ENCODE measurements at places on chromosomes 11 and 22.

- no peak for DNase-seq
Observed at GRCh38 chr11:16299884-16300782, 56.2 kb downstream of the SOX6 start.

GRCh38 chr22:30968015-30968923 is at the start of gene MORC2:
MORC2 (minus strand) TSS chr22:30968774; CDS start chr22:30967889, 885 bp downstream.
- DNase-seq: no peak

GRCh38 chr22:19719050-19719482 is 4.3 kb upstream of the GP1BB start:
- DNase-seq: no peak

DNA sequence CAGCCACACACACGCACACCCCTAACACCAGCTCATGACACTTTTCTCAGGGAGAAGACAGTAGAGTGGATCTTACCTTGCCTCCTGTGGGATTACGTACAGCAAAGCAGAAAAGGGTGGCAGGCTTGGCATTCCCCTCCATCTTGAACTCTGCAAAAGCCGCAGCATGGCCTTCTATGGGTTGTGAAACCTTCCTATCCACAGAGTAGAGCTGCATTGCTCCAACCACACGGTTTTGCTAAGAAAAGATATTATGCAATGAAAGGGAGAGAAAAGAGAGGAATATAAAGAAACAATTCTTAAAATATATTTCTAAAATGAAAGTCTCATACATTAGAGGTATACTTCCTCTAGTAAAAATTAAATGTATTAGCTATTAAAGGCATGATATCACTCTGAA is 48.8 kb downstream of the CLTCL1 start:
- no peak for DNase-seq

GRCh38 chr22:47030881-47031627 is 268.6 kb downstream of the TBC1D22A start:
- DNase-seq: no peak

- DNase-seq: no peak
Observed at GRCh38 chr11:5507933-5508305, 1.8 kb downstream of the UBQLN3 start.

DNA sequence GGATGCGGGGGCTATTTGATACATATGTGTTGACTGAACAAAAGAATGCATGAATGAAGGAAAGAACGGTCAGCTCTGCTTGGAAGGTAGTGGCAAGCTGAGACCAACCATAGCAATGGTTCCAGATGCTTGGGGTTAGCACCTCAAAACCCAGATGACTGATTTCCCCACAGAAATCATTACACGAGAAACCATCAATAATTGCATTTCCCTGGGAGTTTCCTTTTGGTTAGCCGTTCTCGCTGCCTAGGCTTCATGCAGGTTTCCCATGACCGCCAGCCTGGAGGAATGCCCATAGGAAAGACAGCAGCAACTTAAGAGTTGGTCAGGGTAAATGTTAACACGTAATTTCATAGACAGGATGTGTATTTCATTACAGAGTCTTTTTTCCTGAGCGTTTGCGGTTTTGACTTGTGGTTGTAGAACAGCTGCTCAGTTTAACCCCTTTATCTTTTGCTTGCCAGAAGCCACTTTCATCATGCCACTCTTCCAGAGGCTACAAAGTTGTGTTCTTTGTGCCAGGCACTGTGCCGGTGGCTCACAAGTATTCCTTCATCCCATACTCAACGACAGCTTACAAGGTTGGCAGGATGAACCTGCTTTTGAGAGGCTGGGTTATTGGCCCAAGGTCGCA is 2.8 kb downstream of the IL17RA start:
- no peak for DNase-seq

DNA sequence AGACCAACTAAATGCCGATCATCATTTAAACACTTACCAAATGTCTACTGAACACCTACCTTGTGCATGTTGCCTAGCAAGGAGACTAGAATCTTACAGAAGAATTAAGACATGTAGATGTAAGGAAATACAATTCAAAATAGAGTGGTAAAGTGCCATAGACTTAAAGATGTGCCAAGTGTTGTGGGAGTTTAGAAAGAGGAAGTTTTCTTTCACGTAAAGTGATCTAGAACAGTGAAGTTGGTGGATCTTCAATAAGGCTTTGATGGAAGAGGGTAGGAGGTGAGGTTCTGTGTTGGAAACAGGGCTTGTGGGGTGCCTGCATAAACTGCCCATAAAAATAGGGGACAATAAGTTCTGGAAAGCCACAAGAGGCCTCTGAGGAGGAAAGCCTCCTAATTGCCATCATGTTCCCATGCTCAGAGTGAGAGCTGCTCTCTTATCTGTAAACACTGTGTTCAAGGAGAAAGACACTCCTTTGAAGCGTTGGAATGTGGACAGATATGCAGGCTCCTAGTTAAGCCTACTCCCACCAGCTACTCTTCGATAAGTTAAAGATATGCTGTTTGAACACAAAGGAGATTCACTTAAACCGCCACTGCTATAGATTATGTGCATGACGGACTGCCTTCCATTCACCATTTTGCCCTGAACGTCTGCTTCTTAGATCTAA is 66.7 kb downstream of the HSD17B12 start:
- DNase-seq: no peak

DNA sequence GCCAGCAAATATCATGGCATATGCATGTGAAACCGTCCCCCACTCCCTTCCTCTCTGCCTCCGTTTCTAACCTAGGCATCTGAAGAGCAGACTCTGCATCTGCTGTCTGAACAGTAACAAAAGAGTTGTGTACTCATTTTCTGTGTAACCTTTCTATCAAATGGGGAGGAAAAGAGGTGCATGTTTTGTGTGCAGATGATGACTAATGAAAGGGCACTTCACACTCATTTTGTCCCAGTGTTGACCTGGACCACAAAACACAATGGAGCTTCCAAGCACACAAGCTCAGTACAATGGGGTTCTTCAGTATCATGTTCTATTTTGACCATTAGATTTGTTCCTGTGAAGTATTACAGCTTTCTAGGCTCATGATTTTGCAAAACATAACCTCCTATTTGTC is 13.0 kb downstream of the JHY start:
- no peak for DNase-seq

DNA sequence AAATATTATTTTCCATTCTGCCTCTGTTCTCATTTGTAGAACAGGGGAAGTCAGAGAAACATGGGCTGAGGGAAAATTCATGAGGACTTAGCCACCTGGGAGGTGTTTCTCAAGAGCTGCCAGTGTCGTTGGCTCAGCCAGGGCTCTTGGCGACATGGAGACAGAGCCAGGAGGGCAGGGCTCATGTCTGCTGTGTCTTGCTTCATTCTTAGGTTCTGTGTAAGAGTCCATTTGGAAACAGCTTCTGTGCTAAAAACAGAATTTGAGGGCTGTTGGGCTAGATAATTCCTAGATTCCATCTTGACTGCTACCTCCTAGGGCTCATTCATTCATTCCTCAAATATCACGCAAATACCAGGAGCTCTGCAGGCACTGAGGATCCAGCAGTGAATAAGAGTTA is 15.1 kb upstream of the MRGPRX2 start:
- DNase-seq: no peak

GRCh38 chr11:15157181-15157580 is 42.5 kb downstream of the INSC start:
- no peak for DNase-seq

GRCh38 chr22:50734986-50735738 is 2.8 kb upstream of the ACR start:
- DNase-seq: no peak

- no peak for DNase-seq
Observed at GRCh38 chr11:73312851-73313327, 4.8 kb downstream of the ARHGEF17 start.

DNA sequence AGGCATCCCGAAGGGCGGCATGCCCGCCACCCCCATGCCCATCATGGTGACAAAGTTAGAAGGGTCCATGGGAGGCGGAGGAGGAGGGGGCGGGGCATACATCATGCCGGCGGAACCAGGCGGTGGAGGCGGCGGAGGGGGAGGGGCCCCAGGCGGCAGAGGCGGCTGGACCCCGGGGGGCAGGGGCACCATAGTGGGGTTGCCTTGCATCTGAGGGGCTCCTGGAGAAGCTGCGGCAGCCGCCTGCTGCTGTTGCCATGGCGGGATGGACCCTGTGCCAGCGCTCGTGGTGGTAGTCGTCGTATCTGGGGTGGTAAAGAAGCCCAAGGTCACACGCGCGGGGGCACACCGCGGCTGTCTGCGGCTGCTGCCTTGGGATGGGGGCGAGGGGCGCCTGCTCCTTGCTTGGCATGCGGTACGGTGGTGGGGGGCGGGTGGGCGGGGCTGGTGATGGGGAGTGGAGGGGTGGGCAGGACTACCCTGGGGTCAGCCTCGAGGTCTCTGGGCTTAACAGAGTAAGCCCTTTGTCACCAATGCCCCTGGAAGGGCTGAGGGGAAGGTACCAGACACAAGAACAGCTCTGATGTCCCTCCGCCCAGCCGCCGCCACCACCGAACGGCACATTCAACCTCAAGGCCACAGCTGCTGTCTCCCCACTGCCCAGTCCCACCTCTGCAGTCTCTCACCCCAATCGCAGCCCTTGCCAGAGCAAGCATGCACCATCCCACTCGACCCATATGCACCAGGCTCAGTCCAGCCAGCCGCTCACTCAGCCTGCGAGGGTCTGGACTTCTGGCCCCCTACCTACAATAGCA is 6.3 kb upstream of the PYGM start:
- DNase-seq: no peak

DNA sequence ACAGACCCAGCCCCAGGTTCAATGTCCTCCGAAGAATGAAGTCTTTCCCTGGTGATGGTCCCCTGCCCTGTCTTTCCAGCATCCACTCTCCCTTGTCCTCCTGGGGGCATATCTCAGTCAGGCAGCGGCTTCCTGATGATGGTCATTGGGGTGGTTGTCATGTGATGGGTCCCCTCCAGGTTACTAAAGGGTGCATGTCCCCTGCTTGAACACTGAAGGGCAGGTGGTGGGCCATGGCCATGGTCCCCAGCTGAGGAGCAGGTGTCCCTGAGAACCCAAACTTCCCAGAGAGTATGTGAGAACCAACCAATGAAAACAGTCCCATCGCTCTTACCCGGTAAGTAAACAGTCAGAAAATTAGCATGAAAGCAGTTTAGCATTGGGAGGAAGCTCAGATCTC is 14.1 kb downstream of the APOL1 start:
- DNase-seq: no peak

DNA sequence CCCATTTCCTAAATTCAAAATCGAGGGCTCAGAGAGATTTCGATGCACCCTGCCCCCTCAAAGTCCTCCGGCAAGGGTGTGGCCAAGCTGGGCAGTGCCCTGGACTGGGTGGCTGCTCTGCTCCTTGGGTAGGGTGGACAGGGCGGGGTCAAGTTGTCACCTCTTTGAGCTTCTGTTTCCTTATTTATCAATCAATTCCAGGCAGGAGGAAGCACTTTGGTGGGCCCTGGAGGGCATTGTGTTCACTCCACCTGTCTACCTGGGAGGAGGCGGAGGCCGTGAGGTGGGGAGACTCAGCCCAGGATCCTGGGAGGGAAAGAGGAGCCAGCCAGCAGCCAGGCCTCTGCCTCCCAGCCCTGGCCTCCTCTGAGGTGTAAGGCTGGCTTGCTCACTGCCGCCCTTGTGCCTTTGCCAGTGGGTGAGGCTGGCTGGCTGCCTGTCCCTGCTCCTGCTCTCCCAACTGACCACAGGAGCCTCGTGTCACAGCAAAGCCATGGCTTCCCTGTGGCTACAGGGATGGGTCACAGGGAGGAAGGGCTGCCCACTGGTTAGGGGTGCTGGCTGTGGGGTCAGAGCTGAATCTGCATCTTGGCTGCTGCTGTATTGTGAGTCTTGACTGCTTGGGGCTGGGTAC is 25.5 kb upstream of the SHISAL1 start:
- no peak for DNase-seq

DNA sequence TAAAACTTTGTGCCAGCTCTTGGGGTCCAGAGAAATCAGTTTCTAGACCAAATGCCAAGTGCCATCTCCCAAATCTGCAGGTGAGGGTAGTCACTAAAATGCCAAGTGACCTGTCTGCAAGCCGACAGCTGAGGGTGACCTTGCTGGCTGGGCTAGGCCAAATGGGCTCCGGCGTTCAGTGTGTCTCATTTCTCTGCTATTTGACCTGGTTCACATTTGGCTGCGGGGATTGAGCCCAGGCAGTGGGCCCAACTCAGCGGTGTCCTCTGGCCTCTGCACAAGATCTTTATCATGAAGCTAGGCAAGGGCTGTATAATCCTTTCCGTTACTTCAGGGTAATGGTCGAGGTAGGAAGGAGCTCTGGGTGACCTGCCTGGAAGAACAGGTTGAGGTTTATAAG is 87.5 kb downstream of the SNX19 start:
- DNase-seq: no peak

DNA sequence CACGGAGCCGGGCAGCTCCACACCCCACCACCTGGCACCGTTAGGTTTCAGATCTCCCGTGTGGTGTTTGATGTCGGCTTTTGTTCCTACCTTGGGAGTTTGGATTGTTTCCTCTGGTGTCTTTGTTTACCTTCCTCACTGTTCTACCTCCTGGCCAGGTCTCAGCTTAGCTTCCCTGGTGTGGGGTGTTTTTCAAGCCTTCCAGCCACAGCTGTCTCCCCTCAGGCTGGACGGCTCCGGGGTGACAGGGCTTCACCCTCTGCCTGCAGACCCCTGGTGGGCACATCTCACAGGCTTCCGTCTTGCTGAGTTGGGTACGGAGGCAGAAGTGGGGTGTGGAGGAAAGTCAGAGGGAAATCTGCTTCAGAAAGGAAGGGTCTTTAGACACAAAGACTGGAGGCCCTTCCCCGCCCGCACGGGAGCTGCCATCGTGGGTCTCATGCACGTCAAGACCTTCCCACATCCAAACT is 59.6 kb upstream of the EMID1 start:
- DNase-seq: no peak

DNA sequence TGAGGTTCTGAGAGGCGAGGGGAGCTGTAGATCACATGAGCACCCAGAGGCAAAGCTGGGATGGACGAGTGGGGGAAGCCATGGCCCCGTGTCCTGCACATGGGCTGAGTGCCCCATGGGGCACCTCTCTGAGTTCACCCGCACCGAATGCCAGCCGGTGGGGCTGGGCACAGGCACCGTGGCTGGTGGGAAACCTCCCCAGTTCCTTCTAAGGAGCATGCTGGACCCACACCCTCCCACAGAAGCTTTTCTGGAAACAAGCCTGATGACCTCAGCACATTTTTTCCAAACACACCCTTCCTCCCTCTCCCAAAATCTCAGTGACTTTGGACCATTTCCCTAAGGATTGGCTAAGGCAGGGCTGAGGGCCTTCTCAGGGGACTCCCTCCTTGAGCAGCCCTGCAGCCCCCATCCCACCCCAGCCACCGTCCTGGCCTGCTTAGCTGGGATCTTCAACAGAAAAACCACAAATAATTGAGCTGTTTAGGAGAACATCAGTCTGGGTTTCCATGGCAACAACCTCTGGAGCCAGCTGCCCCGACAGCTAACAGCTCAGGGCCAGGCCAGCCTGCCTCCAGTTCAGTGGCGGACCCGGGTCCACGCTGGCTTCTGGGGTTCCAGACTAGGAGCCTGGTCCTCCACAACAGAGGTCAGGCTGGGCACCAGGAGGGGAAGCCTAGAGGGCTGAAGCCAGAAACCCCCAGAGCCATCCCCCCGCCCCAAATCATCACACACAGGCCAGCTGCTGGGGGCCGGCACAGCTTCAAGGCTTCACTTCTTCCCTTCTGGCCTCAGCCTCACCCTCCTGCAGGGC is 18.1 kb upstream of the LINC01488 start:
- no peak for DNase-seq
